ENCODE measurements at places on chromosomes 1 and 21. TPM values are rescaled to one million over a fixed set of nuclear protein-coding genes. Genes with fewer than 3 reads are reported as not detected.

GRCh38 chr1:81325397-81325796 lies 475.3 kb upstream of the ADGRL2 start:
- H3K4me1 ChIP-seq, result no peaks in the 10 kb centered on the region
- H3K36me3 ChIP-seq, result no peaks in the 10 kb centered on the region
- no peak for DNase-seq
- H3K27me3 ChIP-seq, result no peaks in the 10 kb centered on the region
- no peak overlapping the region for H3K4me3 ChIP-seq
- H3K27ac ChIP-seq, result no peak overlapping the region

The APP gene
- 106 TPM for polyA plus RNA-seq

The NLRP3 gene
- 0.68 TPM for polyA plus RNA-seq

The DNASE2B gene
- not detected for polyA plus RNA-seq
